ENCODE measurements at places on chromosomes 3 and 15.

GRCh38 chr3:49460188-49460890 is 9.7 kb upstream of the DAG1 start:
- no peak for DNase-seq

- no peak for DNase-seq
Observed at GRCh38 chr3:170802164-170803151, 67.5 kb downstream of the RPL22L1 start.

DNA sequence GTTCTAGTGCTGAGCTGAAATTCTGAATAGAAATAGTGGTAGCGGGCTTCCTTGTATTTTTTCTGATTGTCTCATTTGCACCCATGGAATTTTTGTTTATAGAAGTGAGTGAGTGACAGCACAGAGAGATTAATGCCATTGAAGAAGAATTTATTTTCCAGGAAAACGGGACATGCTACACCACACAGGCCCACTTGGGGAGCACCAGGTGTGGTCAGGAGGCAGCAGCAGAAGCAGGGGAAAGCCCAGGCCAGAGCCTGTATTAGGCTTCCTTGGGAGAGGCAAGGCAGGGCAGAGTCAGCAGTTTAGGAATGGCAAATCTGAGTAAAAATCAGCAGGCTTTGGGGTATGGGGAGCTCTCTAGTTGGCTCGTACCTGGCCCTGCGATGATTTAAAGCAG is 88.4 kb upstream of the ATP11B start:
- no peak for DNase-seq

GRCh38 chr15:57306944-57307411 is 69.3 kb upstream of the CGNL1 start:
- DNase-seq, result no peak

DNA sequence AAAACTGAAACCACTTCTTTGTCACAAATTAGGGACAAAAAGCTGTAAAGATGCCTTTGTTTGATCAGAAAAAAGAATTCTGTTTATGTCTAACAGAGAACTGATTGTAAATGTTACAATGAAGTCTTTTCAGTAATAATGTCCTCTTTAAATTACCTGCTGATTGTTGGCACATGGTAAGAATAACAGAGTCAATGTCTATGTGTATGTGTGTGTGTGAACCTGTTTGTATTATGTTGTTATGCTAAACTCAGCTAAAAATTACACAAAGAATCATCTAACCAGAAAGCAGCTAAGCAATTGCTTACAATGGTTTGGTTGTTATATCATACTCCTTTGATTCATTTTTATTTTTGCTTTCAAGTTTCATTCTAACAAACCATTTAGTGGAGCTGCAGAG is 159.1 kb upstream of the PDZRN3 start:
- no peak for DNase-seq

- no peak for DNase-seq
Observed at GRCh38 chr15:40776537-40777141, 6.9 kb downstream of the C15orf62 start.

DNA sequence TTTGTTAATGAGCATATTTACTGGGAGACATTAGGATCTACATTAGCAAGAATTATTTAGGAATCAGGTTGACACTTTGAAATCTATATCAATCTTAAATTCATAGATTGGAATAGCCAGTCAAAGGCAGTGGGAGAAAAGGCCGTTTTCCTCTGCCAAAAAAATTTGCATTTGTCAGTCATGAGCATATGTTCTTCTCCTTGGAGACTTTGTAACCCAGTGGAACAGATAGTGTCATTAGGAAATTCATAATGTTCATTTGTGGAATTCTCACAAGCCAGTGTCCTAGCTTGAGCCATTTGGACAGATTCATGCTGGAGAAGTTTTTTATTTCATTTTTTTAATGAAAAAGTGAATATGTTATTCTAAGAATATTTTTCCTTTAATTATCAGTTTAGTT is 260.1 kb downstream of the OXSM start:
- DNase-seq, result no peak

DNA sequence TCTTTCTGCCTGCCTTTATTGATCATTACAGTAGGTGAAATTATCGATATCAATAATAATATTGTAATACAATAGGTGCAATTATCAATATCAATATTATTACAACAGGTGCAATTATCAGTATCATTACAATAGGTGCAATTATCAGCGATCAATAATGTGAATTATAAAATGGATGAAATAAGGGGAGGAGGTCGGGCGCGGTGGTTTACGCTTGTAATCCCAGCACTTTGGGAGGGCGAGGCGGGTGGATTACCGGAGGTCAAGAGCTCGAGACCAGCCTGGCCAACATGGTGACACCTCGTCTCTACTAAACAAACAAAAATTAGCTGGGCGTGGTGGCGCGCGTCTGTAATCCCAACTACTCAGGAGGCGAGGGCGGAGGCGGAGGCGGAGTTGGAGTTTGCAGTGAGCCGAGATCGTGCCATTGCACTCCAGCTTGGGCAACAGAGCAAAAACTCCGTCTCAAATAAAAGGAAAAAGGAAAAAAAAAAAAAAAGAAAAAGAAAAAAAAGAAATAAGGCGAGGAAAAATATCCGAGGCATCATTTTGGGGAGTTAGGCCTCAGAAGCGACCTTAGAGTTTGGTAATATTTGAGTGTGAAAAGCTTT is 611 bp upstream of the BNIP2 start:
- DNase-seq, result peak; percentile 91

DNA sequence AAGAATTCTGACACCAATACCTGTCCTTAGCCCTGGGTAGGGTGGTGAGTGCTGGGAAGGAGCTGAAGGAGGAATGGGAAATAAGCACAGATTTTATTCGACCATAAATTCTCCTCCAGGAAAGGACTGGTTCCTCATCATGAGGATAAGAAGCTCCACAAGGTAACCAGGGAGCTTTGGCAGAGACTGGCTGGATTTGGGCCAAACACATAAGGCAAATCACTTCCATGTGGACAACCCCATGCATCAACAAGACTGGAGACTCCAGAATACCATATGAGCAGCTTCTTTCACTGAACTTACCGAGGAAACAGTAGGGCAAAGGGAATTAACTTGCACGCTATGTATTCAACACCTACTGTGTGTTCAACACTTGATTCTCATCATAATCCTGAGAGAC is 312.5 kb downstream of the NTRK3 start:
- DNase-seq, result no peak

GRCh38 chr3:156681002-156681401 is 6.6 kb downstream of the TIPARP start:
- peak; percentile 30 for DNase-seq

- DNase-seq, result no peak
Observed at GRCh38 chr3:125654526-125654925, 59.2 kb upstream of the OSBPL11 start.

DNA sequence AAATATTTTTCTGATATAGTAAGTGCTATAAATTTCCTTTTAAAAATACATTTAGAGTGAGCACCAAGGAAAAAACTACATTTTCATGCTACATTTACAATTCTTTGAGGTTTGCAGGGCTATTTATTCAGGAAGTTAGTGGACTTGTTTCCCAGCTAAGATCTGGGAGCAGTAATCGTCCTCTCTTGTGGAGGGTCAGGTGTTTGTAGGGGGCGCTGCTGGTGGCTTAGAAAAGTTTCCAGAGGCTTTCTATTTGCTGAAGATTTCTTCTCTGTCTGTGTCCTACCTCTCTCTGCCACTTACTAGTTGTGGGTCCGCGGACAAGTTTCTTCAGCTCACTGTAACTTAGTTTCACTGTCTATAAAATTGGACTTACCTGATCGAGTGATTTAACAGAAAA is 163.9 kb downstream of the PEX5L start:
- no peak for DNase-seq

GRCh38 chr15:58479941-58480340 is 48.1 kb downstream of the LIPC start:
- DNase-seq, result no peak

- no peak for DNase-seq
Observed at GRCh38 chr3:32501783-32502117, 902 bp downstream of the CMTM6 start.

- DNase-seq, result no peak
Observed at GRCh38 chr3:150762662-150763121, 277 bp downstream of the SIAH2 start.

GRCh38 chr15:80710635-80711554 is 15.8 kb downstream of the ABHD17C start:
- DNase-seq, result no peak

DNA sequence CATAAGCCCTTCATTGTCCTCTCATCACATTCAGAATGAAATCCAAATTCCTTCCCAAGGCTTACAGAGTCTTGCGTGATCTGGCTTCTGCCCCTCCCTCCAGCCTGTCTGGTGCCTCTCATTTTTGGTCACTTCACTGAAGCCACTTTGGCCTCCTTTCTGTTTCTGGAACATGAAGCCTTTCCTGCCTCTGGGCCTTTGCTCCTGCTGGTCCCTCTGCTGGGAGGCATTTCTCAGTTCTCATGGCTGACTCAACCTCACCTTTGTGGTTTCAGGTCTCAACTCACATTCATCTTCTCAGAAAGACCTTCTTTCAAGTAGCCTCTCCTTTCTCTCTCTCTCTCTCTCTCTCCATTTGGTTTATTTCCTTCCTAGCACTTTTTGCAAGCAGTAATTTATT is 43.9 kb upstream of the BHLHE40 start:
- no peak for DNase-seq

DNA sequence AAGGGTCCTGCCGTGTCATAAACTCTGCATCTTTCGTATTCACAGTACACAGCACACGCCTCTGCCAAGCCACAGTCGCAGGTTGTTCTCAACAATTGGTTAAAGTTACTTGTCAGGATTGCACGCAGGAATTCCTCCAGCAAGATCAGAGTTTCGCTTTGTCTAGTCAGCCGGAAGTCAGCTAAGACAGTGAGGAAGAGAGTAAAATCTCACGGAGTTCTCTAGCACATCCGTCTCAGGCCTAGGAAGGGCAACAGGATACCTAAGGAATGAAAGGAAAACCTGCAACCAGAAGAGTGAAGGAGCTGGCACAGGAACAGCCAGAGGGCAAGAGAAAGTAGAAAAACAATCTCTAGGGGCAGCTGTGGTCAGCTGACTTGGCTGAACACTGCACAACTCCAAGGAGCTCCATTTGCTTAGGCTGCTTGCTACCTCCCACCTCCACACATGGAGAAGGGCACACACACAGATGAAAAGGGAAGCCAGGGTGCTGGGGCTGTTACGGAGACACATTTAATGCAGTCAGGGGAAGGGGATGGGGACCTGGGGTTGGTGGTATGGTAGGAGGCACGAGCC is 23.7 kb downstream of the RORA start:
- no peak for DNase-seq

DNA sequence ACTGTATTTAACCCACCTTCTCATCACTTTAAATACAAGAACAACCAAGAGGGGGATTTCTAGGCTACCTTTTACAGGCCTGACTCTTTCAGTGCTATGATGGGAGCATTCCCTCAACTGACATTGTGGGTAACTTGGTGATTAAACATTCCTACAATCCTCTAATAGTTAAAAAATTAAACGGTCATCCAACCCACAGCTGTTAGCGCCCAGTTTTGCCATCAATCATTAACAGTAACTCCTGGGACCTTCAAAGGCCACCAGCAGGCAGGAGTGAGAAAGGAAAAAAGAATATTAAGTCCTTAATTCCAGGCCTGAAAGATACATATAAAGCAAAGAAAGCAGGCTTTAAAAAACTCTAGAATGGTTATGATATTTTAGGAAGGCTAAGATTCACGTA is 512.1 kb downstream of the MAGI1 start:
- DNase-seq, result no peak

- peak; percentile 3 for DNase-seq
Observed at GRCh38 chr3:38469852-38470251, 16.2 kb downstream of the ACVR2B start.

DNA sequence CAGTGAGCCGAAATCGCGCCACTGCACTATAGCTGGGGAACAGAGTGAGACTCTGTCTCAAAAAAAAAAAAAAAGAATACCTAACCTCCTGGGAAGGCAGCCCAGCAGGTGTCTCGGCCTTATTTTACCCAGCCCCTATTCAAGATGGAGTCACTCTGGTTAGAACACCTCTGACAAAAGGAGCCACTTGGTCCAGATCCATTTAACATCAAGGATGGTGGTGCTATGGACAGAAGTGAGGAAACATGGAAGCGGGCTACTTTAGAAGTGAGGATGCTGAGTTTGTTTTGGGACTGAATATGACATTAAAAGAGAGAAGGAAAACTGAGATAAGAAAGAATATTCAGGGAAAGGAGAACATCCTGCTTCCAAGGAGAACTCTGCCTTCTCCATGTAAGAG is 14.7 kb downstream of the GLDN start:
- DNase-seq, result no peak

DNA sequence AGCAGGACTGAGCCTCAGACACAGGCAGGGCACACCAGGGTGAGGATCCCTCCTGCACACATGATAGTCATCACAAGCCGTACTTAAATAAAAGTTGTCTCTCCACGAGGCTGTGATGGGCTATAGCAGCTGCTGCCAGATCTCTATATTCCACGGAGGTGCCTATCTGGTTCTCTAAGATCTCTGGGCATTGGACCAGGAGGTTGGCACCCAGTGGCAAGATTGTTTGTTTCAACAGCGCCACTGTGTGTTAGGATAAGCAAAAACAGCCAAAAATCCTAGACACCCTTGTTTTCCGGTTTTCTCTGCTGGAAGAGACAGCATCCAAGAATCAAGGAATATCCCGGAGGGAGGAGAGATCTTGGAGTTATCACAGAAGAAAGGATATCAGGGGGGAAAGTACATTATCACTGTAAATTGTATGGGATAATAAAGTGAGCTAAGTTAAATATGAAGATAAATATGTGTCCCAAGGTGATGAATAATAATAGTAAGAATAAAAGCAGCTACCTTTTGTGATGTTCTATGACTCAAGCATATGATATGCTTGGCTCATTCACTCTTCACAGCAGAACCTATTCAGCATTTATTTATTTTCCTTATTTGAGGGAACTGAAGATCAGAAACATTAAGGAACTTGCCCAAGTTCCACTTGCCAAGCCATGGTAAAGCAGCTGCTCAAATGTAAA is 90.6 kb upstream of the AKAP13 start:
- peak; percentile 18 for DNase-seq

- no peak for DNase-seq
Observed at GRCh38 chr15:78112551-78112950, 18.7 kb downstream of the CIB2 start.

DNA sequence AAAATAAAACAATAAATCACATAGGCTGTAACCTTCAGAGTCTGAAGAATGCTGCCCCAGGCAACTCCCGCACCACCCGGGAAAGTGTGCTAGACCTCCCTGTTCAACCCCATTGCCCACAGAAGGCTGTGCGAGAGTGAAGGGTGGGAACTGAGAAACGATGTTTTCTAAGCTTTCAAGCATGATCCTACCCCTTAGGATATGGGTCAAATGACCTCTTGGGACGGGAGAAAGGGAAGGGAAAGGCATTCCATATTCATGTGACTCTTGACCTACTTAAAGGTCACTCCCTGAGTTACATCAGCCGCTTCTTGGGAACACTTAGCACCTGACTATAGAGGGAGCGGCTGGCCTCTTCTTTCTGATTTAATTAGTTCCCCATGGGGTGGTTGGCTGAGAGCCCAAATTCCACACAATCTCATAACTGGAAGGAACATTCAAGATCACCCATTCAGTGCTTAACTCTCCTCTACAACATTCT is 114.7 kb upstream of the SLC24A5 start:
- DNase-seq, result no peak

GRCh38 chr3:53650424-53650823 is 156.0 kb downstream of the CACNA1D start:
- DNase-seq, result no peak

- DNase-seq, result no peak
Observed at GRCh38 chr3:10394491-10395025, 73.6 kb upstream of the SEC13 start.

GRCh38 chr3:171415070-171415469 is 45.1 kb downstream of the TNIK start:
- peak; percentile 9 for DNase-seq
